Activated naive CD4-positive, alpha-beta T cell treated with anti-CD3 and anti-CD28 coated beads, Interleukin-2, amount 50 U/mL, for 16 hours (primary cell): ENCODE measurements at places on chromosomes 6 and 20.

GRCh38 chr20:4063631-4064030, 48.3 kb upstream of the RNF24 start:
- no peak for DNase-seq

DNA sequence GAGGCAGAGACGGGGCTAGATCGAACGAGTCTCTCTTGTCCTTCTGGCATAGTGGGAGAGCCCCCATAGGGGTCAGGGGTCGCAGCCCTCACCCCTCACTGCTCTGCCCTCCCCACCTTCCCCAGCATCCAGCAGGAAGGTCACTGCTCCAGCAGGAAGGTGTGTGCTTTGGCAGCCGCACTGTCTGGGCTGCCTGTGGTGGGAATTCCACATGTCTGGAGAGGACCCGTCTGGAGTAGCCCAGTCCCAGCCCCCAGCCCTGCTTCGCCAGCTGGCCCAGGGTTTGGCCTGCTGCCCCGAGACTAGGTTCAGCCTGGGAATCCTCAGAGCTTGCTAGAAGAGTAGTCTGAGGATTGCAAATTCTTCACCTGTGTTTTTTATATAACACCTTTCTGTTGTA, 2.5 kb upstream of the R3HDML start:
- DNase-seq = no peak

- DNase-seq = no peak
Measured at GRCh38 chr6:84469144-84469543, 241.7 kb upstream of the CEP162 start.

GRCh38 chr6:125950293-125950692, 6.3 kb upstream of the HINT3 start:
- DNase-seq = no peak

- no peak for DNase-seq
Measured at GRCh38 chr6:166476061-166476591, 93.4 kb upstream of the MPC1 start.

DNA sequence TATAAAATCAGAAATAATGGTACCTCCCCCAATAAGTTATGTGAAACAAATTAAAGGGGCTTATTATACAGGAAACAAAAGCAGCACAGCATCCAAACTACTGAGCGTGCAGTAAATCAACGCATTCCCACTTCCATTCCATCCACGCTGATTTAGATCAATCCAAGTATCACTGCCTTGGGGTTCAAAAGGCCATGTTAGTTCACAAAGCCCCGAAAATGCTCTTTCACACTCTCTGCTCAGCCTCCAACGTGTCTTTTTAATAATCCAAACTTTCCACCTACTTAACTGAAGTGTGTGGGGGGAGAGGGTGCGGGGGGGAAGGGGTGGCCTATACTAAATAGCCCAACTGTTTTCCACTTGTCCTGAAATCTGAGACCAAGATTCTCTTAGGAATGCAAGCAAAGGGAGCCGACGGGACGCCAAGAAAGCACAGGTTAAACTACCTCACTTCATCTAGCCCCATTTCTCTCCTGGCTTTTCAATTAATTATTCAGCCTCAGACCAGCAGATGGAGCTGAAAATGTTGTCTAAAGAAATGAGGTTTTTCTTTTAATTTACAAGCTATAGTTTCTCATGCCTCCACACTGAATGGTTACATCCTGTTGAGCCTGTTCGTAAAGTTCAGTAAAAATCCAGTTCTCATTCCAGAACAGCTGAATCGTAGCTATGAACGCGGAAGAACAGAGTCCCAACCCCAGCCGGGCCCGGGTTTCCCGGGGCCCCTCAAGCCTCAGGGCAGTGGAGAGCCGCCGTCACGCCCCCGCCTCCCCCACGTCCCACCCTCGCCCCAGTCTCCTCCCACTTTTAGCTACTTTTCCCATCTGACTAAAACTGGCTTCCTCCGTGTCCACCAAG, 1.0 kb upstream of the NXT1 start:
- DNase-seq = no peak

- DNase-seq = peak; percentile 41
Measured at GRCh38 chr20:25195962-25196785, 662 bp downstream of the ENTPD6 start.

GRCh38 chr6:14118091-14118439, 493 bp downstream of the CD83 start:
- DNase-seq = no peak

DNA sequence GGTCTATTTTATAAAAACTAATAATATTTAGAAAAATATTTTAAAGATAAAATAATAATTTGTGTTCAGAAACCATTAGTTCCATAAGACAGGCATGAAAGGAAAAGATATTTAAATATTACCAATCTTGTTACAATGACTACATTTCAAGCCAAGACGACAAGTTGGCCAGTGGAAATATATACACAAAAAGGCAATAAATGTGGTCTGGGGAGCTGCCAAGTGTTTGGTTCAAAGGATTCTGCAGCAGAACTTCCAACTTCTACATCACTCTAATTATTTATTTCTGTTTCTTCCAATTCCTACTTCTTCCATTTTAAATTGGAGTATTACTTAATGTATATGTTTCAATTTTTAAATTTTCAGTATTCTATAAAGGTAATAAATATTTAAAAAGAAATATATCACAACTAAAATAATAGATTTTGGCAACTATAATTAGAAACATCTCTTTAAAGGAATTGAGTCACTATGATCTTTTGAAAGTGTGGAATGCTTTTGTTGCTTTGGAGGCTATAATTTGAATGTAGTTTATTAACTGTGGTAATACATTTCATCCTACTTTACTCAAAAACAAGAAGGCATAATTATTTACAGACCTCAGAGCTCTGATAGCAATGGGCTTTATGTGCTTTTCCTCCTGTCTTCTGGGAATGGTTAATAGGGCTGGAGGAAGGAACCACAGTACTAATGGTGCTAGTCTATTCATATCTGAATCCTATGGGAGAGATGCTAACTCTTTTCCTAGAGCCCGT, 129.7 kb upstream of the FAM184A start:
- DNase-seq = no peak

DNA sequence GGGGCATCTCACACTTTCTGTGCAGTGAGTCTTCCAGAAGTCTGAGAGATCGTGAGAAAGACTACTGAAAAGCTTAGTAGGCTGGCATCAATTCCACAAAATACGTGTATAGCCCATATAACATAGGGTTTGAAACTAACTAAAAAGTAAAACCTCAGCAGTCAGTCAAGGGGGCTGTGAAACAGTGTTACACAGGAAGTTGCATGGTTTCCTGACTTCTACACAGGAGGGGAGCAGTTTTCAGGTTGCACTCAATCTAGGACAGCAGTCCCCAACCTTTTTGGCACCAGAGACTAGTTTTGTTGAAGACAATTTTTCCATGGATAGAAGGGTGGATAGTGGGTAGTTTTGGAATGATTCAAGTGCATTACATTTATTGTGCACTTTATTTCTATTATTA, 4.7 kb upstream of the LY86 start:
- DNase-seq = peak; percentile 25

DNA sequence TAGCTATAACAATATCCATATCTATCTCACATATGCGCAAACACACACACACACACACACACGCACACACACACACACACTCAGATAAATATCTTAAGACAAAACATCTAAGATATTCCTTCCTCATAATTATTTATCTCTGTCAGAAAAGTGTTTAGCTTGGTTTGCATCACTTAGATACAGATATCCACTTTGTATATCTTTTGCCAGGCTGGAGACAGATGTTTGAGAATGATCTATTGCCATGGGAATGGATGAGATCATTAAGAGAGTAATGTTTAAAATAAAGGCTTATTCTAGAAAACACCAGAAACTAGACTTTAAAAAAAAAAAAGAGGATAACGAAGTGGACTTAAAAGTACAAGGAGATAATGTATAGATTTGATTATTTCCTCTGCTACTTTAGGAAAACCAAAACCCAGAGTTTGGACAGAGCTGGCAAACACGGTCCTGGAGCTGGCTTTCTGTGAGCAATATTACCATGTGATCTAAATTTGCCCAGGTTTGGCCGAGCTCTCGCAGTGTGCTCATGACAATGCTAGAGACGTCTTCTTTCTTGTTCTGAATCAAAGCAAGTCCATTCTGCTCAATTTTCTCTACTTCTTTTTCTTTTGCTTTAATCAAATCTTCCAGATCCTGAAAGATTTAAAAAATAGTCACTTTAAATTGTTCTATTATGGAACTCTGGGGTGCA, 411.8 kb downstream of the SYNE1 start:
- no peak for DNase-seq
